Mucosa of descending colon (tissue), 3 donors: ENCODE measurements at places on chromosomes 5 and 9.
A peak's percentile ranks its signal among the peaks of the same experiment; 100 is the strongest.

DNA sequence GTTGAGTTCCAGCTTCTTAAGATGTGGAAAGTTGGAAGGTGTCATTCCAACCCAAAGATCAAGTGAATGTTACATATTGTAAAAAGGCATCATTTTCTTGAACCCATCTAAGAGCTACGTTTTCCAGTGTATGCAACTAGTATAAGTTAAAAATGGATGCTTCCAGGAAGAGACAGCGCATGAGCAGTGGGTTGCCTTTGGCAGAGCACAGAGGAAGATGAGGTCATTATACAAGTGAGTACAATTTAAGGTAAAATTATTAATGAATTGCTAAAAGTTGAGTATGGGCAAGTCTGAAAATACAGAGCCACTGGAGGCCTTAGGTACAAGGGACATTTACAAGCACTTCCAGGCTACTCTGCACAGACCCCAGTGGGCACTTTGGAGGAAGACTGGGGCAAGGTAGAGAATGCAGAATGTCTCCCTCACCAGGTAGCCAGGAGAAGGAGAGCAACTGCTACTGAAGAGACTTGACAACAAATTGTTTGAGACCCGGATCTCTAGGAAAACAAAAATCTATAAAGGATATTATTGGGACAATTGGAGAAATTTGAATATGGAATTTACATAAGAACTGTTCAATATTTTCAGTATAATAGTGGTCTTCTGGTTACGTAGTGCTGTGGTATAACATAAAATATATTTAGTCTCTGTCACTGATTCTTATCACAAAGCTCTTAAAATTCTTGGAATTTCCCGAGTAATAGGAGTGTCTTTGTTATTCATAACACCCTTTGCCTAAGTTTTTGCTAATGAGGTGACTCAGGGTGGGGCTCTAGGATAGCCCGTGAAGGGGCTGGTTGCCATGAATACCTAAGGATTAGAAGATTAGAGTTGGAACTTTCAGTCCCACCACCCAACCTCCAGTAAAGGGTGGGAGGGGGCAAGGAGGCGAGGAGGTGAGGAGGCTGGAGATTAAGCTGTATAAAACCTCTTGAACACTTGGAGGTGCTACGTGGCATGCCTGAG lies 129.9 kb upstream of the FER start:
- no peak for DNase-seq

DNA sequence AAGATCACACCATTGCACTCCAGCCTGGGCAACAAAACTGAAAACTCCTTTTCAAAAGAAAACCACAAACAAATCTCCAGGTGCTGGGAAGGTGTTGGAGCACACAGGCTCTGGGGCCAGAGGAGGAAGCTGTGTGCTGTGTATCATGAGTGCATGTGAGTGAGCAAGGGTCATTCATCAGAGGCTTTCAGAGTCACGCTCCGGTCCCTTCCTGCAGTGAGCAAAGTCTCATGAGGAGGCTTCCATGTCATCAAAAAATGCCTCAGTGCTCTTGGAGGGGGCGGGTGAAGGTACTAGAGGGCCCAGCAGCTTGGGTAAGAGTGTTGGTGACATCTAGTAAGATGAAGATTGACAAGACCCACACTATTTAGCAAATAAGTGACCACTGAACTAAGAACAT lies 48.3 kb upstream of the TESK1 start:
- no peak for DNase-seq

GRCh38 chr5:68411161-68411560 lies 195.6 kb downstream of the PIK3R1 start:
- DNase-seq = no peak

GRCh38 chr9:6975198-6975597 lies 217.4 kb downstream of the KDM4C start:
- no peak for DNase-seq

DNA sequence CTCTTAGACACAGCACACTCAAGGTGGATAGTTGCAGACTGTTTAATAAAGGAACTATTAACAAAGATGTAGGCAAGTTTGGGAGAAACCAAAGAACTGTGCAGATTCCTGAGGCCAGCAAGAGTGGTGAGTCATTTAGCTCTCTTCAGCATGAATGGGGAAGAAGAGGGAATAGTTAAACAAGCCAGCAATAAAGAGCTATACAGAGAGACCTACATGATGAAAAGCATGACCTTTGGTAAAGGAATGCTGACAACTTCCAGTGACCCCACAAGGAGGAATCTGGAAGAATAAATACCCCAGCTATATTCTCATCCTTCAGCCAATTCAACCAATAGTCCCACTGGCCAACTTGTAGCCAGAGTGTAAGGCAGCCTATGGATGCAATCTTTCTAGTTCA lies 706.0 kb upstream of the GRAMD2B start:
- no peak for DNase-seq

- no peak for DNase-seq
These were observed 2.6 kb downstream of the AJM1 start for GRCh38 chr9:136844761-136845464.

- DNase-seq = no peak
These were observed 79.2 kb upstream of the MRPS30 start for GRCh38 chr5:44729536-44729935.

DNA sequence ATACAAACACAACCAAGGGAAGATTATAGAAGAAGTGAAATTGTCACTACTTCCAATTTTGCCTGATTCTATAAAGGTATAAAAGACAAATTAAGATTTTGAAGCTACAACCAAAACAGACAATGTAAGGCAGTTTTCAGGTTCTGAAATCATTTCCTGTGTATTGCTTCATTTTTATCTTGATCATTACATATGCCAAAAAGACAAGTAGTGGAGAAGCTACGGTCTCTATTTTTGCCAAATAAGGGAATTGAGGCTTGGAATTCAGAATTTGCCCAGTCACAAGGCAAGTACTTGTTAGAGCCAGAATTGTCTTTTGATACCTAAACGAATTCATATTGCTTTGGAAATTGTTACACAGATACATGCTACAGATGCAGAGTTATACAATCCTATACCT lies 20.6 kb downstream of the EDIL3 start:
- no peak for DNase-seq

DNA sequence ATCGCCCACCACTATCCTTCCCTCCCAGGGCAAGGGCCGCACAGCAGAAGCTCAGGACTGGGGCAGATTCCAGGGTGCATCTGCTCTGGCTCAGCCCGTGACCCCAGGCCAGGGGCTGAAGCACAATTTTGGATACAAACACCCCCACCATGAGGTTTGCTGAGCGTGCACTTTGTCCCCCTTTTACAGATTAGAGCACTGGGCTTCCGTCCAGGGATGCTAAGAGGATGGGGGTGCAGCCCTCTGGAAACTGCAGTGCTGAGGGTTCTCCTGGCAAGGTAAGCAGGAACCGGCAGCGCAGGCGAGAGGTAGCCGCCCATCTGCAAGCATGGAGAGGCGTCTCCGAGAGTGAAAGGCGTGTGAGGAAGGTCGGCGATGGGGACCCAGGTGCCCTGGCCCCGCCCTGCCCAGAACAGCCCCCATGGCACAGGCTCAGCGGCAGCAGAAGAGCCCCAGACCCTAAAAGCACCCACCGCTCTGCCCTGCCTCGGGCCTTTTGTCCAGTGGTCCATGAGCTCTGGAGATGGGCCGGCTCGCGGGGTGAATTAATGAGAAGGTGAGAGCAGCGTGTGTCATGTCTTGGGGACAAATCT lies 54.5 kb upstream of the OLFM1 start:
- DNase-seq = no peak

DNA sequence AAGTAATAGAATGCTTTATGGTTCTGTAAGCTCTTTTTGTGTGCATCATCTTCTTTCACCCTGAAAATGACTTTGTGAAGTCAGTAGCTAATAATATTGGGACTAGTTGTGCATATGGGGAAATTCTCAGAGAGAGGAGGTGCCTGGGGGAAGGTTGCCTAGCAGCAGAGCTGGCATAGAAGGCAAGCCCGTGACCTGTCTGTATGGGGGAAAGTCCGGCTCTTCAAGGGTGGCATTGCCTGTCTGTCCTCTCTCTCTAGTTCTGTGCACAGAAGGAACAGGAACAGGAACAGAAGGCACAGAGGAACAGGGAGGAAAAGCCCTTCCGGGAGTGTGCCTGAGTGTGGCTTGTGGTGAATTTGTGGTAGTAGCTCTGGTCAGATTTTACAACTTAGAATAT lies 33.1 kb downstream of the SH3GL2 start:
- no peak for DNase-seq

DNA sequence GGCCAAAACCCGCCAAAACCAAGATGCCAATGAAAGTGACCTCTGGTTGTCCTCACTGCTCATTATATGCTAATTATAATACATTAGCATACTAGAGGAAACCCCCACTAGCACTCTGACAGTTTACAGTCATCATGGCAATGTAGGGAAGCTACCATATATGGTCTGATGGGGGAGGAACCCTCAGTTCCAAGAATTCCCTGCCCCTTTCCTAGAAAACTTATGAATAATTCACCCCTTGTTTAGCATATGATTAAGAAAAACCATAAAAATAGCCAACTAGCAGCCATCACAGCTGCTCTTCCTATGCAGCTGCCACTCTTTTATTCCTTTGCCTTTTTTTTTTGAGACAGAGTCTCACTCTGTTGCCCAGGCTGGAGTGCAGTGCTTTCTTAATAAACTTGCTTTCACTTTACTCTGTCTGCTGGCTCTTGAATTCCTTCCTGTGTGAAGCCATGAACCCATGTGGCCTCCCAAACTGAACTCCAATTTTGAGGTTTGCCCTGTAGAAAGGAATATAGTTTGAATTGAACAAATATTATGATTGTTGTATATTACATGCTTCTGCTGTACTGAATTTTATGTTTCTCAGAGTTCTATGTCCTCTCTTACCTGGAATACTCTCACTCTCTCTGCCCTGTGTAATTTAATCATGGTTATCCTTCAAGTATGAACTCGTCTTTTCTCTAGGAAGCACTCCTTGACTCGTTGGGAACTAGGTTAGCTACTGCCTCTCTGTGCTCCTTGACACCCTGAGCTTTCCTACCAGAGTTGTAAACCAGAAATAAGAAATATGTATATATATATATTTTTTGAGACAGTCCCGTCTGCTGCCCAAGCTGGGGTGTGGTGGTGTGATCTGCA lies 59.8 kb downstream of the KIAA1958 start:
- DNase-seq = no peak

DNA sequence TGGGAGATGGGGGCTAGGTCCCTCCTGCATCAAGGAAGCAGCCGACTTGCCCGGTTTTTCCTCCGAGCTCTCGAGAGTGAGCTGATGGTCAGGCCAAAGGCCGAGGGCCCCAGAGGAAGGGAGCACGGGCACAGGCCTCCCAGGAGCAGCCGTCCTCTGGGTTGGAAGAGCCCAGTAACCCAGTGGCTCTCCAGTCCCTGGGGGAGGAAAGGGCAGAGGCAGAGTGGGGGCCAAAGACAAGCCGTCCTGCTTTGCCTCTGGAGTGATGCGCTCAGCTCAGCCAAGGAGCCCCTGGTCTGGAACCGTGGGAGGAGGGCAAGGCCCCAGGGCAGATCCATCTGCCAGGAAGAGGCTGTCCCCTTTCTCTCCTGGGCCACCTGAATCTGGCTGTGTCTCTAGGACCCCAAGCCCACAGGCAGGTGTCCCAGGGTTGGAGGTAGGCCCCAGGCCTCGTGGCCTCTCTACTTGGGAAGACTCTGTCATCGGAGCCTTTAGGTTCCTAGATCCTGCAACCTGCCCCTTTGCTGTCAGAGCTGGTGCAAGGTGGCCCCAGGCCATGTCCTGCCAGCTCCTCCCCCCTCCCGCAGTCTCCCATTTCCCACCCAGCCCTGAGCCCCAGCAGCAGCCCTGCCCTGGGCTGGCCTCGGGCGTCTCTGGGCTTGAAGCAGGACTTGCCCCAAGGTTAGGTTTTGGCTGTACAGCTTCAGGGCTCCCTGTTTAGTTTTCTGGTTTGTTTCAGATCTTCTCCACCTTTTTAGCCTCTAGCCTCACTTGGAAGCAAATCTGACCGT lies 224.1 kb downstream of the CACNA1B start:
- DNase-seq = no peak

- DNase-seq = no peak
These were observed 277.3 kb downstream of the FSTL4 start for GRCh38 chr5:133334796-133335639.

GRCh38 chr5:98568336-98568735 lies 205.1 kb upstream of the RGMB start:
- DNase-seq = no peak

DNA sequence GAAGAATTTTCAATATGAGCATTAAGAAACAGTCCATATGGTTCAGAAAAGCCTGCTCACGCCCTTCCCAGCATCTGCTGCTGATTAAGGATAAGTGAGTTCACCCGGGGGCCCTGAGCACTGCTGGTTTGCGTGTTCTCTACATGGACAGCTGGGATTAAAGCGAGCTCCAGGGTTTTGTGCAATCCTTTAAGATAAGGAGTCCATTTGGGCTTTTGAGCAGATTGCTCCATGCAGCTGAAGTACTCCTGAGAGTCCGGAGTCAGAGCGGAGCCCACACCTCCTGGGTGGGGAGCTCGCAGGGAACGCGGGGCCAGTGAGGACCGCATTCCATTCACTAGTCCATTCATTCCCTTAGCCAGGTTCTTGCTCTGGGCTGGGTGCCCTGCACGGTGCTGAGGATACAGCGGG lies 149.3 kb upstream of the COL5A1 start:
- peak; percentile 41 for DNase-seq
